Right ventricle myocardium inferior (tissue), 1 donor: ENCODE measurements at places on chromosomes 6 and 20. TPM values are rescaled to one million over a fixed set of nuclear protein-coding genes. Genes with fewer than 3 reads are reported as not detected.

SAMD10 gene
- total RNA-seq: 5.7 TPM

TMEM244 gene
- total RNA-seq: not detected

PANK2 gene
- 16.6 TPM for total RNA-seq

HRH3 gene
- not detected for total RNA-seq

CGA gene
- total RNA-seq: 0.49 TPM

CCDC170 gene
- total RNA-seq: 0.38 TPM

MICB gene
- total RNA-seq: 1.5 TPM

RXRB gene
- total RNA-seq: 39.3 TPM

DNA sequence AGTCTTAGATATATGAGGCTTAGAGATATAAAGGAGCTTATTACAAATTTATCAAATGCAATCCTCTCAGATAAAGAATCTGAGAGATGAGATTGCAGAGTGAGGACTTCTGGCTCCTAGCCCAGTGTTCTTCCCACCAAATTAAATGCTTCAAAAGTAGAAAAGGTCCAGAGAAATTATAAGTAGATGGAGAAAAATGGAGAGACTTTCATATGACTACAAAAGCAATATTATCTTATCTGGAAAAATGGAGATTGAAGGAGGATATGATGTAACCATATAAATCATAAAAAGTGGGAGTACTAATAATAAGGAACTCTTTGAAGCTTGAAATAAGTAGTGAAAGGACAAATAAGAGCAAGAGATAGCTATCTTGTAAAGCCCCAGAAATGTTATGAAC is 2.8 kb downstream of the KCTD20 start:
- no peak for DNase-seq

GRCh38 chr6:2496291-2496690 is 250.9 kb upstream of the GMDS start:
- no peak for DNase-seq

DNA sequence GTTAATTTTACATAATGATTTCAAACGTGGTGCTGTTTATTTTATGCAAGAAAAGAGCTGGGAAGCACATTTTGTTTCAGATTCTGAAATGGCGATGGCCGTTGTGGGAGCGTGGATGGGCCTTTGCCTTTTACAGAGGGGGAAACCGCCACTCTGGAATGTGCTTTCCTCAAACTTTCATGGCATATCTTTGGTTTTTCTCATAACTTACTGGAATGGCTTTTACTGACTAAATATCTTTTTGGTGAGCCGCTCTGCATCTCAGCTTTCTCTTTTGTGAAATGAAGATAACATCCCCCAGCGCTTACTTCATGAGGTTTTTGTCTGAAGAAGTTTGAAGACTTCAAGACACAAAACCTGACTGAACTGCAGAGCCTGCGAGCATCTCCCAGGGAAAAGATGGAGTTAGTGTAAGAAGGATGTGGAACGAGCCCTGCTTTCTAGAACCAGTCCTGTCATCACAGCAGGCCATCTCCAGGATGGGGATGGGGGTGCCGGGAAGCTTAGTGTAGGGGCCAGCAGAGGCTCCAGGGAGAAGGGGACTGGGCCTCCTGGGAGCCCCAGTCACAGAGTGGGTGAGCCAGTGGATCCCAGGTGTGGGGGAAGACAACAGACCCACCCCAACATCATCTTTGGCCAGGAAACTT is 61.8 kb upstream of the TIAM2 start:
- no peak for DNase-seq

DNA sequence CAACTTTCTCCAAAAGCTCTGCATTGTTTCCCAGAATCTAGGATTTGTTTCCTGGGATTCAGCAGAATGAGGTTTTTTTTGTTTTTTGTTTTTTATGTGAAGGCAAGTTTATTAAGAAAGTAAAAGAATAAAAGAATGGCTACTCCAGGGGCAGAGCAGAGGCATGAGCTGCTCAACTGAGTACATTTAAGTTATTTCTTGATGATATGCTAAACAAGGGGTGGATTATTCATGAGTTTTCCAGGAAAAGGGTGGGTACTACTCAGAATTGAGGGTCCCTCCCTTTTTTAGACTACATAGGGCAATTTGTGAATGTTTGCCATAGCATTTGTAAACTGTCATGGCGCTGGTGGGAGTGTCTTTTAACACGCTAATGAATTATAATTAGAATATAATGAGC is 292.5 kb upstream of the SGK1 start:
- DNase-seq: no peak

- DNase-seq: no peak
These were observed 48.8 kb upstream of the ZNF217 start for GRCh38 chr20:53642196-53643030.

DNA sequence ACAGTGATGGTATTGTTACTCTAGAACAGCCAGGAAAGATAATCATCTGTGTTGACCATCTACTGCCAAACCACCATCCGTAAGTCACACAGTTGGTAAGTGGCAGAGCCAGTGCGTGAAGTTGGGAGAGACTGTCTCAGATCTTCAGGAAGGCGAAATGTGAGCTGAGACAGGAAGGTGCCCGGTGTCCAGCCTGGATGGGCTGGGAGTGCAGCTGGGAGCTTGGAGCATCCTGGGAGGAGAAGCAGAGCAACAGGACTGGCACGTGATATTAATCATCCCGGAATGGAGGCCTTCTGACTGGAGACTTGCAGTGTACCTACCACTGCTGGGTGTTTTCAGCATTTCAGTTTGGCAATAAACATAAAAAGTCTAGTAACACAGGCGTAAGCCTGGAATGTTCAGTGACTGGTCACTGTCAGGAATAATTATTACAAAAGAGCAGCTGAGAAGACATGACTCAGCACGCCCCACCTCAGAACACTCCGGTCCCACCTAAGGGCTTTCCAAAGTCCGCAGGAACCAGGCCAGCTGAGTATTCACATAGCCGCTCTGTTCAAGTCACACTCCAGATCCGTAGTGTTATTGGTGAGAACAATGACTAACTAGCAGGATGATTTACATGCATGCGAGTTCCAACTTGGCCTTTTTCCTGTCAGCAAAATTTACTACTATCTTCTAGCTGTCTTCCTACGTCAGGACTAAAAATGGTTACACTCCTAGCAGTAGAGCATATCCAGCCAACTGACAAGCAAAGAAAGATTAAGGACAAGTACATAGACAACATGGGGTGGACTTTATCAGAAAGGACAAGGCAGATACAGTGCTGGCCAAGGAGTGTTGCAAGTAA is 45.1 kb upstream of the PNRC1 start:
- DNase-seq: peak; percentile 81

DNA sequence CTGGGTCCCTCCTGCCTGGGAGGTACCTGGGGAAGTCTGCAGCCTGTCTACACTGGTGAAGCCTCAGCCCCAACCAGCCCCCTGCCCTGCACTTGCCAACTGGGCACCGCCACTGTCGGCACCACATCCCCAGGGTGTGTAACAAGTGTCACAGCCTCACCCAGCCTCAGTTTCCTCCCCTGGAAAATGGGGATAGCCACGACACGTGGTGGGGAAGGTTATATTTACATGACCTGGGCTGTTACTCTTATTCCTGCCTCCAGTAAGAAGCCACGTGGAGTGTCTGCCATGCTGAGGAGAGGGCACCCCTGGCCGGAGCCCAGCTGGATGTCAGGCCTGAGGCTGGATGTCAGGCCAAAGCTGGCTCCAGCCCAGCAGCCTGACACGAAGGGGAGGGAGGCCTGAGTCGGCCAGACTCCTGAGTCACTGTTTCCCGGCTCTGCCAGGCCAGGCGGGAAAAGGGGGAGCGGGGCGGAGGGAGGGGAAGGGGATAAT is 44.9 kb downstream of the SNAI1 start:
- DNase-seq: peak; percentile 84

DNA sequence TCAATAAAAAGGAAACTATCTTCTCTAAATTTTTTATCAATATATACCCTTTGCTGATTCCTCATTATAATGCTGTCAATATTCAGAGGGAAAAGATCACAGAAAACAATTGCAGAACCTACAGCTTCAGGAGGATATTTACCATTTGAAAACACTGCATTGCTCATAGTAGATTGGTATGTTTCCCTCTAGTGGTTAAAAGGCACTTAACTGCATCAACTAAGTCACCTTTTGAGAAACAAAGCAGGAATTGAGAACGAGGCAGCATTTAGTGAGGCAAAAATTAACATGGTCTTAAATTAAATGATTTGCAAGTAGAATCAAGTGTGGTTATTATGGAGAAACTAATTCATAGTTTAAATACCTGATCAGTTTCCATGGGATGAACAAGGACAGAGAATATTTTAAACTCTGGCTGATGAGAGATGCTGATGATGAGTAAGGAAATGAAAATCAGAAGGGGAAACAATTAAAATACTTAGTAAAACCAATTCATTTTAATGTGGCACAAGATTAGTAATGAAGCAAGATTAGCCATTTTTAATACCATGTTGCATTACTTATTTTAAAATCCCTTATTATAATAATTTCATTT is 642.1 kb downstream of the EPHA7 start:
- no peak for DNase-seq

GRCh38 chr6:57423468-57423867 is 106.0 kb downstream of the PRIM2 start:
- no peak for DNase-seq

DNA sequence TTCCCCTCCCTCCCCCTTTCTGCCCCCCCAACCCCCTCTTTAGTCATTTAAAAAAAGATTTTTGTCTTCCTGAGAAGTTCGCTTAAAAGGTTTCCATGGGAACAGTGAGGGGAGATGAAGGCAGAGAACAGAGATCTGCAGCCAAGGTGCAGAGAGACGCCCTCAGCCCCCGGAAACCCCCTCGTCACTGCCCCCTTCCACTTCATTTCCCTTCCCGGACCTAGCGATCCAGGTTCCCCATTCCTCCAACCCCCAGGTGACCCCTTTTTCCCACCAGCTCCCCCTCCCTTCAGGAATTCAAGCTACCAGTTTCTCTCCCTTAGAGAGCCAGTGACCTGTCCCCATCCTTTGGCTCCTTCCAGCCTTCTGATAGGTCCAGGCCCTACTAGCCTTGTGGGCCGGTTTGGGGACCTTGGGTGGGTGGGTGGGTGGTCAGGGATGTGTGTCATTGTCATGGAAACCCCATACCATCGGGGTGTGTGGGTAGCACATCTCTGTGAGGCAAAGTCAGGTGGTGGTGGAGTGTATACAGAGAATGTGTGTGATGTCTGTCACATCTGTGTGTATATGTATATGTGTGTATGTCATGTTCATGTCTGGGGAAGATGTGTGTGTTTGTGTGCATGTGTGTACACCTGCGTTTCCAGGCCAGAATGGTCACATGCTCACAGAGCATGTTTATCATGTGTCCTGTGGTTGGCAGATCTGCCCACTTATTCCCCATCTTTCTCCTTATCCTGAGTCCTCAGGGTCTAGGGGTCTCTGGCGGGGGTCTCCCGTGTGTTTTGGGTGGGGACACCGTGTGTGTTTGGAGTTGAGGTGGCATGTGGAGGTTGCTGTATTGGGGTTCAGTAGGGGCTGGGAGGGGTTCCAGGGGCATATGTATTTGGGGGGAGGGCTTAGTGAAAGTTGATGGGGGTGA is 7.0 kb downstream of the SYNGAP1 start:
- DNase-seq: no peak

- no peak for DNase-seq
These were observed 36.1 kb upstream of the PLCB4 start for GRCh38 chr20:9032758-9033157.

GRCh38 chr6:80440496-80441115 is 334.1 kb downstream of the BCKDHB start:
- DNase-seq: no peak

GRCh38 chr6:133432021-133432989 is 191.1 kb downstream of the EYA4 start:
- DNase-seq: no peak

DNA sequence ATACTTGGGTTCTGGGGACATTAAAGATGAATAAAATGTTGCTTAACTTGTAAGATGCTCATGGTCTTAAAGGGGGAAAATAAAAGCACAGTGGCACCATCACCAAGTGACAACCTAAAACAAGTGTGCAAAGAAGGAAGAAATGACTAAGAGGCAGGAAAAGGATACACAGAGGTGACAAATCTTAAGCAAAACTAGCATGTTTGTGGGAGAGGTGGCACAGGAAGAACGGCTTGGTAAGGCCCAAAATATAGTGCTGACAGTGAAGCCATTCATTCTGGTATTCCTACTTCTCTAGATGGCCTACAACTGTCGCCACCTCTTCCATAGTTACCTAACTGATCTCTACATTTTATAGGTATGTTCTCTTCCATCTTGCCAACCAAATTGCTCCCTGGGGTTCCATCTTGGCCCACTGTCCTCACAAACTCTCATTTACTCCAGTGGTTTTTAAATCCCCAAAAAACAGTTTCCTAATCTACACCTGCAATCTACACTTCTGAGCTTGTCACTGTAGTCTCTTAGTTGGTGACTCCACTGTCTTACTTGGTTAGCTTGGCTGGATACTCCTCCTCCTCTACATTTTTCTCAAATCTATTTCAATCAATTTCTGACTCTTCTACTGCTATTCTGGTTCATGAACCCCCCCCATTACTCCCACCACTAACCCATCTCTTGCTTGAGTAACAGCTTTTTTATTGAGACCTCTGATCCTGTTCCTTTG is 33.5 kb downstream of the FAM8A1 start:
- no peak for DNase-seq

- DNase-seq: no peak
These were observed 101.2 kb downstream of the MKKS start for GRCh38 chr20:10332656-10333415.

DNA sequence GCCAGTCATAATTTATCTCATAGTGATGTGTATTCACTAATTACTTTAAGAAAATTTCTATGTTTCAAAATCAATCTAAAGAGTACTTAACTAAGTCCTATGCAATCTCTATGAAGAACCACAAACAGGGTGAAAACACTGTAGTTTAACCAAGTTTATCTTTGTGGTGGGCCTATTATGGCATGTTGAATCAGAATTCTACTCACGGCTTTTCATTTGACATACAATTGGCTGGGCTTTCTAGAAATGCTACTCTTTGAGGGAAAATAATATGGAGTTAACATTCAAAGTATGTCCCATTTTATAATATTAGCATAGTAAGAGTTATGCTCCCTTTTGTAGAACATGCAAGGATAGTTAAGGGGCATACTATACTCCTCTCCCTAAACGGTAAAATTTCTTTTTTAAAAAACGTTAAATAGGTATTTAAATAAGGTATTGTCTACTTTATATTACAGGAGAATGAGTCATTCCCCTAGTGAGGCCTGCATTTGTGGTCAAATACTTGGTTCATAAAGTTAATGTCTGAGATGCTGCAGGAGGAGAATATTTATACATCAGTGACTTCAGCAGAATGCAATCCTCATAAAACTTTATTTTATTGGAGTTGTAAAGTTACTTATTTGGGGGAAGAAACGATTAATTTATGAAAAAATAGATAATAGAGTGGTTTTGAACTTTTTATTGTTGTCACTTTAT is 1.8 kb downstream of the MOXD1 start:
- DNase-seq: no peak

DNA sequence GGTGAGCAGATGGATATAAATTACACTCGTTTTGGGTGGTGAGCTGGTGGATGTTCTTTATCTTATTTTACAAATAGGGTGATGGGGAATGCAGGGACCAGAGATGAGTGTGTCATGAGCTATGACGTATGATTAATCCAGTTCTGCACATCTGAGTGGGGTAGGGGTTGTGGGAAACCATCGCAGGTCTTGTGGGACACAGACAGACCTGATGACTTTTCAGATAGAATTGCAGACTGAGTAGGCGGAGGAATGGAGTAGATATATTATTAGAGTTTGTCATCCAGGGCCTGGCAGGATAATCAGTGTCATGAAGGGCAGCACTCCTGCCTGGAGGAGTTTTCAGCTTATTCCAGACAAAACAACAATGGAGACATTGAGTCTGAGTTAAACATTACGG is 12.9 kb upstream of the DSP start:
- DNase-seq: no peak
